Vagina (tissue), 2 donors: ENCODE measurements at places on chromosomes 4 and X.
A peak's percentile ranks its signal among the peaks of the same experiment; 100 is the strongest.

DNA sequence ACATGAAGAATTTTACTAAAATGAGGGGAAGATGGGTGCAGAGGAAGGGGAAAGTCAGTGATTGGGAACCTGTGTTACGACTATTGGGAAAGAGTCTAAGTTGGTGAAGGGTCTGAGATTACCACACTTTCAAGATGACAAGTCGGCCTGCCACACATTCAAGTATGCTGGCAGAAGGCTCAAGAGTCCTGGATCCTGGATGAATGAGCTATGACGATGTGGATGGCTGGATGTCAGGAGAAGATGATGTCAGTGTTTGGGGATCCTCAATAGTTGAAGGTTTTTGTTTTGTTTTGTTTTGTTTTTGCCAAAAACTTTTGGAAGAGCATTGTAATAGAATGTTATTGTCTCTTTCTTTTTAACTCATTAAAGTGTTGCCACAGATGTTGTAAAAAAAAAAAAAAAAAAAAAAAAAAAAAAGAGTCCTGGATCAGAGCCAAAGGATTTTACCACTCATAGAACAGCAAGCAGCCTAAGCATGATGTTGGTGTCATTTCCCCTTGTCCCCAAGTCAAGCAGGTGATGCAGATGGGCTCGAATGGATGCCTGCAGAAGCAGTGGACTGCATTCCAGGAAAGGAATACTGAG lies 120.6 kb downstream of the REELD1 start:
- DNase-seq, result no peak

- DNase-seq, result no peak
Observed at GRCh38 chrX:151701531-151701930, 6.3 kb downstream of the PRRG3 start.

GRCh38 chr4:6076391-6076790 lies 58.2 kb upstream of the C4orf50 start:
- DNase-seq, result no peak

DNA sequence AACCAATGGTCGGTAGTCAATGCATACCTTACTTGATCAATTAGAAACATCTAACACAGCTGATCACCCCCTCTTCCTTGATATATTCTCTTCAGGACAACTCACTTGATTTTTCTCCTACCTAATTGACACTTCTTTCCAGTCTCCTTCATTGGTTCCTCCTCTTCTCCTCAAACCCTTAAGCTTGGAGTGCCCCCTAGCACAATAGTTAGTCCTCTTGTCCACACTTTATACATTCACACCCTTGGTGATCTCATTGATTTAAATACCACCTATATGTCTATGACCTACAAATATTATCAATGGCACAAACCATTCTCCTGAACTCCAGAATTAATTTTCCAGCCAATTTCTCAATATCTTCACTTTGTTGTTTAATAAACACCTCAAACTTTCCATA lies 724.0 kb downstream of the ADGRL3 start:
- DNase-seq, result no peak

DNA sequence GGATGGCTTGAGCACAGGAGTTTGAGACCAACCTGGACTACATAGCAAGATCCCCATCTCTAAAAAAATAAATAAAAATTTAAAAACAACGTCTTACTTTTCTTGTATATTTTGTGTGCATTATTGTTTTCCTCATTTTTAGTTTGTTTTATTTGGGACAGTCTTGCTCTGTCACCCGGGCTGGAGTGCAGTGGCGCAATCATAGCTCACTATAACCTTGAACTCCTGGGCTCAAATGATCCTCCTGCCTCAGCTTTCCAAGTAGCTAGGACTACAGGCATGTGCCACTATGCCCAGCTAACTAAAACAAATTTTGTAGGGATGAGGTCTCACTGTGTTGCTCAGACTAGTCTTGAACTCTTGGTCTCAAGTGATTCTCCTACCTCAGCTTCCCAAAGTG lies 9.5 kb upstream of the SMIM14 start:
- no peak for DNase-seq

DNA sequence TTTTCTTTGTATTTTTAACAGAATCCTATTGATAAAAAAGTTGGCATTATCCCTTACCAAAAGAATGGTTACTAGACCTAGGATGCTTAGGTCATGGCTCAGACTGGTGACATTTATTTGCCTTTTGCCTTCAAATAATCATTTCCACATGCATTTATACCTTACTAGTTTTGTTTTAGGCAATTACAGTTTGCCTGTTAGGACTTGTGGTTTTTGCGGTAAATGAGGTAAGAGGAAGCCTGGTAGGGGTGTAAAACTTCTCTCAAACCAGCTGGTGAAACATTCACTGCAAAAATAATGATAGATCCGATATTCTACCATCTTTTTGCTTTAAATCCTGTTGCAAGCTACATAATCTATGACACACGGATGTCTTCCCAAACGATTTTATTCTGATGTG lies 12.1 kb downstream of the LAMP2 start:
- DNase-seq, result no peak

- no peak for DNase-seq
Observed at GRCh38 chr4:17385403-17385802, 126.5 kb downstream of the QDPR start.

DNA sequence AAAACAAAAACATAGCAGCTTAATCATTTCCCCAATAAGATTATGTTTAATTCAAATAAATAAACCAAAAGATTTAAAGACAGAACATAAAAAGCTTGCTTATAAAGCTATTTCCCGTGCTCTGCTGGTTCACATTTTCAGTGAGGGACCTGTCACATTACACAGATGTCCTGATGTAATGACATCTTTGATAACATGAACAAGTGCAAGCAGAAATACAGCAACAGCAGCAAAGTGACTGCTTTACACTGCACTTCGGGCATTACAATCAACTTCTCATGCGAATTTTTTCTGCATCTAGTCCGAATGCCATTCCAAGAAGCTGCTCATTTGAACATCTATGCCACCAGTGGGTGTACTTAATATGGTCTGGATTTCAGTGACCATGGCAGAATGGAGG lies 940.3 kb upstream of the IGFBP7 start:
- no peak for DNase-seq

- no peak for DNase-seq
Observed at GRCh38 chrX:111355523-111356115, 56.4 kb downstream of the DCX start.

DNA sequence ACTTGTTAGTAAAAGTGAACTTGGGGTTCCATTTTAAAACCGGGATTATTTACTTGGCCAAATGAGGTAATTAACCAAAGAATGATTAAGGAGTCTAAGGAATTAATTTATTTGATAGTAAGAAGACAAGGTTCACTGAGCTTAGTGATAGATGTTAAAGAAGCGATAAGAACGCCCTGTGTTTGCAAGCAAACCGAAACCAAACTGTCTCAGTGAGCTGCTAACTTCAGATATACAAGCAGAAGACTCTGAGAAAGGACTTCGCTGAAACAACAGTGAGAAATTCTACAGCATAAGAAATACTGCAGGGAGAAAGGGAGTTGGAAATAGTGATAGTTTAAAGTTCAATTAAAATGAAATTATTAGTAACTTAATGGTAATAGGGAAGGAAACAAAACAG lies 37.6 kb upstream of the SHISA3 start:
- DNase-seq, result no peak

- DNase-seq, result no peak
Observed at GRCh38 chr4:23887989-23888388, 1.9 kb downstream of the PPARGC1A start.

DNA sequence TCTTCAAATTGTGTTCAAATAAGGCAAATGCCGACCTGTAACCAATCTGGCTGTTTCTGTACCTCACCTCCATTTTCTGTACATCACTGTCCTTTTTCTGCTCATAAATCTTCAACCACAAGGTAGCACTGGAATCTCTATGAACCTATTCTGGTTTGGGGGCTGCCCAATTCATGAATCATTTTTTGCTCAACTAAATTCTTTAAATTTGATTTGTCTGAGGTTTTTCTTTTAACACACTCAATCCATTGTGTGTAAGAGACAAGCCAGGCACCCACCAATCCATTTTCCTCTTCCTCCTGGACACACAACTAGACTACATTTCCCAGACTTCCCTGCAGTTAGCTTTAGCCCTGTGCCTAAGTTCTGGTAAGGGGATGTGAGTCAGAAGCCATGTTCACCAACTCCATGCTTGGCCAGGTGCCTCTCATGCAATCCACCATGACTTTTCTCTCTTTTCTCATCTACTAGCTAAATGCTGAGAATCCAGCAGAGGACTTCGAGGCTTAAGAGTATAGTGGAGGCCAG lies 193.2 kb upstream of the KLF3 start:
- DNase-seq, result no peak

- DNase-seq, result no peak
Observed at GRCh38 chr4:139083607-139083955, 68.0 kb downstream of the NOCT start.

- no peak for DNase-seq
Observed at GRCh38 chrX:96841325-96841724, 42.4 kb upstream of the RPA4 start.

DNA sequence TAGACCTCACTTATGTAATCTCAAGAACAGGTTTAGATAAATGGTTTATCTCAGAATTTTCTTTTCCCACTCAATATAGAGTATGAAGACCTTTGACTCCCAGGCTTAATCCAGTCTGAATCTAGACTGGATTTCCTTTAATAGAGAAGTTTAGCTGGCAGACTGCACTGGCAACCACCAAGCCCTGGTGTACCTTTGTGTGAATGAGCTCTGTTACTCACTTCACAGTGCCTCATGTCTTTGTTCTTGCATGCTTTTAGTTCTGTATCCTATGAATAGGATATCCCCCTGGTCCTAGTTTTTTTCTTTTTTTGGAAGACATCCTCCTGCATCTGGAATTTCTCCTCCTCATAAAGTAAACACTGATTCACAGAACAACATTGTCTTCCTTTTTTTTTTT lies 53.2 kb upstream of the MCUB start:
- no peak for DNase-seq

GRCh38 chr4:135741583-135741982 lies 1540.0 kb upstream of the PABPC4L start:
- DNase-seq, result no peak

DNA sequence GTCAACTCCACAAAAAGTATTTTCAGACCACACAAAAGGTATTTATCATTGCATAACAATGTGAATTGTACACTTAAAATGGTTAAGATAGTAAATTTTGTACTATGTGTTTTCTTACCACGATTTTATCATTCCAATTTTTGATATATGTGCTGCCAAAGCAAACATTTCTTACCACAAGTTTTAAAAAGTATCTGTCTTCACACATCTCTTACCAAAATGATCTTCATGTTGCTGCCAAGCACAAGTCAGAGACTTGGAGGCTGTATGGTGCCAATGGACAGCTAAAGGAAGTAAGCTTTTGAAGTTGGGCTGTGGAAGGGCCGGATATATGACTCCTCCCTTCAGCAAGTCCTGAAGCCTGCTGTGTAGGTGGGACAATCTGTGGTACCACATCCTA lies 67.9 kb downstream of the TMLHE start:
- DNase-seq, result no peak

- DNase-seq, result peak; percentile 70
Observed at GRCh38 chr4:3366893-3367775, 74.3 kb downstream of the RGS12 start.

- DNase-seq, result no peak
Observed at GRCh38 chr4:86011117-86011516, 348.7 kb downstream of the MAPK10 start.

GRCh38 chrX:79719568-79720231 lies 294.9 kb upstream of the TBX22 start:
- no peak for DNase-seq

- DNase-seq, result no peak
Observed at GRCh38 chr4:70515367-70516250, 2.8 kb upstream of the AMTN start.

- DNase-seq, result no peak
Observed at GRCh38 chr4:156303708-156304107, 350.0 kb upstream of the CTSO start.

DNA sequence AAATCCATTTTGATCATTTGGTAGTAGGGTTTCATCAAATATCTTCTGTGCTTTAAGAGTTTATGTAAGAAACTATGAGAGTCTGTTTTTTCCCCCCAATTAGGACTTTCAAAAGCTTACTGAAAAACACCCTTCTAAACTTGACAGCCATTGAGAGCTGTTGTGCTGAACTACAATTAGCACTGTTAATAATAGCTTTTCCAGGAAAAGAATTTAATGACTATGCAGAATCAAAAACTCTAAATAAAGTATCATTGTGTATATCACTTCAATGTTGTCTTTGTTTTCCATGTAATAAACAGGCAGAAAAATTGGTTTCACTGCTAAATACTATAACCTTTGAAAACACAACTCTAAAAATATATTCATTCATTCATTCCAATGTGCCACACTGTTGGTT lies 121.4 kb upstream of the PDE5A start:
- no peak for DNase-seq

DNA sequence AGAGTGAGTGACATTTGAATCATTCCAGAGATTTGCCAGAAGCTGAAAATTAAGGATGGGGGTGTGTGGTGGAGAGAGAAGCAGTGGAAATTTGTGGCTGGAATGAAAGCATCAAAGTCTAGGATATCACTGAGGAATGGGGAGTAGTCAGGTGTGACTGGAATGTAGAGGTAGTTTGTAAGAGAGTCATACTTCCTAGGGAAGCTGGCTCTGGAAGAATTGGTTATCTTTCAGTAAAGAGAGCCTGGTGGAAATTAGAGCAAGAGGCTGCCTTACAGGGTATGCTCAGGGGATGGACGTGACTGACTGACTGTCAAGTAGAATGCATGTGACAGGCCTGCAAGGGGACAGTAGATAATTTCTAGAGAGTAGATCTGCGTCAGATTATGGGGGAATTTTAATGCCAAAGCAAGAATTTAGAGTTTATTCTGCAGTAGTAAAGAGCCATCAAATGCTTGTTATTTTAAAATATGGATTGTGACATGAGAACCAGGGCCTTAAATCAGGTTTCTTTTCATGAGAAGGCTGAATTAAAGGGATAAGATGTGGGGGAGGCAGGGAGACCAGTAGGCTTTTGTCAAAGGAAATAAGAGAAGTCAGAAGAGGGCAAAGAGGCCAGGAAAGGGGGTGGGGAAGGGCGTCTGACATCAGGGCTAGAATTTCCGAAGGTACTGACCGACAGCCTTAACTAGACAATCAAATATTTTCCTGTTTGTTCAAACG lies 109.9 kb downstream of the AFF1 start:
- no peak for DNase-seq

GRCh38 chrX:40065296-40066046 lies 32.3 kb downstream of the BCOR start:
- no peak for DNase-seq

DNA sequence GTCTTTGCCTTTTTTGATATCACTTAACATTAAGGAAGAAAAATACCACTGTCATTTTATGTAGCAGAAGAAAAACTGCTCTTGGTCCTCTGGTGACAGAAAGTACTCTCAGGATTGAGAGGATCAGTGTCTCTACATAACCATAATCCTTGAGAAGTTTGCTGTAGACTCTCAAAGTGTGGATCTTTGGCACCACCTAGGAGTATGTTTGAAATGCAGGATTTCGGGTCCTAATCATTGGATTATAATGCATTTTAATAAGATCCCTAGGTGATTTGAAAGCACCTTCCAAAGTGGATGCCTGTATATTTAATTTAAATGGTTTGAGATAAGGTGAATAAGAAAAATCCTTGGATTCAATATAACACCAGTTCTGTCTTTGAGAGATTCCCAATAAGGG lies 23.2 kb downstream of the MOB1B start:
- no peak for DNase-seq
